ENCODE measurements at places on chromosomes 1 and 21. TPM values are rescaled to one million over a fixed set of nuclear protein-coding genes. Genes with fewer than 3 reads are reported as not detected.

GRCh38 chr1:41691424-41691823 is 206.9 kb upstream of the EDN2 start:
- DNase-seq: no peak

- DNase-seq: no peak
Observed at GRCh38 chr21:45558044-45558721, 15.9 kb upstream of the SLC19A1 start.

- no peak for DNase-seq
Observed at GRCh38 chr1:55597910-55598309, 382.7 kb upstream of the USP24 start.

GRCh38 chr21:24899138-24899537 is 708.1 kb downstream of the MRPL39 start:
- no peak for DNase-seq

- no peak for DNase-seq
Observed at GRCh38 chr1:169550294-169550693, 36.0 kb downstream of the F5 start.

DNA sequence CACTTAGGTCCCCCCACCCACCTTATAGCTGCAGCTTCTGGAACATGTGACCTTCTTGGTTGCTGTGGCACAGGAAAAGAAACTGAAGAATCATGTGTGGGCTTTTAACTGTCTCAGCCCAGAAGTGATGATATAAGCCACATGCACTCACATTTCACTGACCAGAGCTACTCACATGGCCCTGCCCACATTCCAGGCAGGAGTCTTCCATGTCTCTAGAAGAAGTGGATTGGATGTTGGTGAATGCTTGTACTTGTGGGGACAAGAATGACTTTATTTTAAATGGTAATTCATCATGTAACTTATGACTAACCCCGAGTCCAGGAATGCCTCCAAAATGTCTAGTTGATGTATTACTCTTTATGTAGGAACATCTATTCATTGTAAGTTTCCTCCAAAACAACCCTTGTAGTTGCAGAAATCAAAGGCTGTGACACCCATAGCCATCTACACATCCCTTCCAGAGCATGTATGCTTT is 15.8 kb upstream of the CAMK1G start:
- no peak for DNase-seq

GRCh38 chr1:118992237-118992825 is 4.2 kb upstream of the TBX15 start:
- no peak for DNase-seq

GRCh38 chr1:174818951-174819350 is 180.8 kb upstream of the CACYBP start:
- no peak for DNase-seq

DNA sequence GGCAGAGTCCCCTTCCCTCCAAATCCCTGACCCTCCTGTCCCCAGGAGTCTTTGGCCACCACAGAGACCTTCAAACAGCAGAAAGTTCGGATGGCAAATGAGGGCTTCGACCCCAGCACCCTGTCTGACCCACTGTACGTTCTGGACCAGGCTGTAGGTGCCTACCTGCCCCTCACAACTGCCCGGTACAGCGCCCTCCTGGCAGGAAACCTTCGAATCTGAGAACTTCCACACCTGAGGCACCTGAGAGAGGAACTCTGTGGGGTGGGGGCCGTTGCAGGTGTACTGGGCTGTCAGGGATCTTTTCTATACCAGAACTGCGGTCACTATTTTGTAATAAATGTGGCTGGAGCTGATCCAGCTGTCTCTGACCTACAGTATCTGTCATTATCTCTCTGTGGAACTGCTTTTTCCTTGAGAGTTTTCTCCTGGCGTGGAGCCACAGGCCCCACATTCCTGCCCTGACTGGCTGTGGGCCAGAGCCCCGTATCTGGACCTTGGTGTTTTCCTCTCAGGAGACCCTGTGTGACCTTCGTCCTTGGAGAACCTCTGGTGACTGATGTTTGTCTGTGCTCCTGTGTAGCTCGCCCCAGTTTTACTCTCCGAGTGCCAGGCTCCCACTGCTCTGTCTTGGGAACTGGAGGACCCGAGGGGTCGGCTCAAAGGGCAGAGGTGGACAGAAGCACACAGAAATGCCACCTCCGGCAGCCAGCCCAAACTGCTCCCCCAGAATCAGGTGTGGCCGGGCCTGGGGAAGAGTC is 4.8 kb downstream of the SLC27A3 start:
- no peak for DNase-seq

GRCh38 chr1:112253366-112253765 is 142.6 kb upstream of the CTTNBP2NL start:
- DNase-seq: no peak

GRCh38 chr1:42841010-42841409 is 5.4 kb upstream of the ZNF691 start:
- DNase-seq: no peak

GRCh38 chr1:110542725-110543124 is 23.8 kb upstream of the KCNA10 start:
- no peak for DNase-seq

DNA sequence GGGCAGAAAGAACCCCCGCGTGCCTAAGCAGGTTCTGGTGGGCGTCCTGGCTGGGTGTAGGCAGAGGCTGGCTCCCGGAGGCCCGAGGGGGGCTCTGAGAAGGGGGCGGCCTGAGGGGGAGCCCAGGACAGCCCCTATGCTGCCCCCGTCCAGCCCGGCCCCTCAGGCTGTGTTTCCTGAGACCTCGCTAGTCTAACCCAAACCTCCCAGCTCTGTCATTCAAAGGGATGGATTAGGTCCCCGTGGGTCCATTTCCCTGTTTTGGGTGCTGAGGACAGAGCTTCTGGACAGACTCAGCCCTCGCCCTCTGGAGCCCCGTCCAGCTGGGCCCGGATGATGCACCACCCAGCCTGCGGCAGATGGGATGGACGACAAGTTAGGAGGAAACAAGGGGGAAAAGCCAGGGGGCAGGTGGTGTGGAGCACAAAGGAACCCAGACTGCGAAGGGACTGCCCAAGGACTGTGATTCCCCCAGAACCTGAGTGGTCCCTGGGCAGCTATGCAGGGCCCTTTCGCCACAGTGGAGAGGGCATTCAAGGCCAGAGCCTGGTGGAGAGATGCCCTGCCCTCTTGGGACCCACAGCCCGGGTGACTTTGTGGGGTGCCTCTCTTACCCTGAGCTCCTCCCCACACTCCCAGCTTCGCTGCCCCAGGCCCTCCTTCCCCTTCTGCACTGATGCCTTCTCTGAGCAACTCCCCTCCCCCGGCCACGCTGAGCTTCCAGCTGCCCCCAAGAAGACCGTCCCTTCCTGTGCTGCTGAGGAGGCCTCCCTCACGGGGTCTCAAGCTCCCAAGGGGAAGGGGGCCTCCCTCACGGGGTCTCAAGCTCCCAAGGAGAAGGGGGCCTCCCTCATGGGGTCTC is 2.8 kb downstream of the HES4 start:
- DNase-seq: peak; percentile 65

- DNase-seq: no peak
Observed at GRCh38 chr1:181778640-181779260, 282.8 kb downstream of the ZNF648 start.

DNA sequence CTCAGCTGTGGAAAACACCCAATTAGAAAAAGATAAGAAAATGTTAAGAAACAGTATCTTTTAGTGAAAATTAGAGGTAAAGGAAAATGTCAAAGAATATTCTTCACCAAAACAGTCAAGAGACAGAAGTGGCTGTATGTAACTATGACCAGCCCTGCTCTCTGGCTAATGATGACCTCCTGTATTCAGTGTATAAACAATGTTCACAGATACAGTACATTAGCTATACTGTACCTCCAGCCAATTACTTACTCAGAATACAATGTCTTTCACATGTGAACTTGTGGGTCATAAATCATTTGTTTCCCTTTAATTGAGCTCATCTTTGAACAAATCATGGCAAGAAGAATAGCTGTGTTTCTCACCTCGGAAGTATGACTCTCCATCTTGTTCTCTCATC is 432.0 kb downstream of the LMO4 start:
- no peak for DNase-seq

DNA sequence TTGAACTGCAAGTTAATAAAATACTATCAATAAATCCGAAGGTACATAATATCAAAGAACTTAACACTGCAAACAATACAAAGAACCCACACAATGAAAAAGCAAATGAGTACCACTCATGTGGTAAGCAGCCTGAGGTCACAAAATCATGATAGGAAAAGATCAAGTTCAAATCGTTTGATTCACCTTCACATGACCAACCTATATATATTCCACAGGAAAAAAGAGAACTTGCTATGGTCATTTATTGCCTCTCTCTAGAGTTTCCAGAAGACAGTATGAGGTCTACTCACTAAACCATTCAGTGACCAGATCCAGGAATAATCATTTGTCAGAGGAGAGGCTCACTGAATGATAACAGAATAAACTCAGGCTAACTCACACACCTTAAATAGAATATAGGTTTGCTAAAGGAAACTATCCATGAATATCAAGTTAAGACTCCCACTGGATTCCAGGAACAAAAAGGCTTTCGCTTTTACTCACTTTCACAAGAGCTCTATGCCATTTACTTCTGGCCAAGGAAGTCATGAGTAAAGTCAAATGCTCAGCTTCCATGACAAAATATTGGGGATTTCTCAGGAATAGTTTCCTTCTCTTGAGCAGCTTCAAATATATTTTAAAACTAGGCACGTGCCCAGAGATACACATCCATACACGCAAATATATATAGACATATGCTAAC is 48.3 kb upstream of the RGS1 start:
- DNase-seq: no peak

- no peak for DNase-seq
Observed at GRCh38 chr1:183368213-183369108, 49.7 kb downstream of the NMNAT2 start.

GRCh38 chr21:15506086-15506485 is 223.7 kb upstream of the USP25 start:
- DNase-seq: no peak

GRCh38 chr1:116006486-116006964 is 30.2 kb downstream of the SLC22A15 start:
- no peak for DNase-seq

DNA sequence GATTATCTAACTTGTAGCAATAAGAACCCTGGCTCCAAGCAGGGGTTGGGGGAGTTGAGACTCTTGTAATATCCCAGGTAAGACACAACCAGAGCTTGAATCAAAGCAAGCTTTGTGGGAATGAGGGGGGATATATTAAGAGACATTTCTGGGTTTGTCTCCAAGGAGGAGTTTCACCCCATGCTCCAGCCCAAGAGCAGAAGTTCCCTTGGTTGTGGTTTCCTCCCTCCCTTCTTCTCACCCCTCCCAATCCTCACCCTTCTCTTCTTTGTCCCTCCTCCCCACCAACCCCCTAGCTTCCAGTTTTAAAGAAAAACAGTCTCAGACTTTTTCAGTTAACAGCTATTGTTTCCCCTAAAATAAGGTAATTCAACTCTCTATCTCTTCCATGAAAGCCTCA is 11.9 kb downstream of the TRAF3IP3 start:
- no peak for DNase-seq

GRCh38 chr1:118973032-118973431 is 15.1 kb downstream of the TBX15 start:
- no peak for DNase-seq

GRCh38 chr1:34742667-34743270 is 12.1 kb upstream of the GJB5 start:
- peak; percentile 96 for DNase-seq

OR10T2 gene
- not detected for total RNA-seq

DMRTA2 gene
- total RNA-seq: 0.42 TPM

RBP7 gene
- not detected for total RNA-seq

IFNLR1 gene
- total RNA-seq: 0.47 TPM

Data from glutamatergic neuron (in vitro differentiated cells).